ENCODE measurements at places on chromosomes 6 and 20.

GRCh38 chr6:148345176-148345575 is 2.5 kb downstream of the SASH1 start:
- no peak for DNase-seq

DNA sequence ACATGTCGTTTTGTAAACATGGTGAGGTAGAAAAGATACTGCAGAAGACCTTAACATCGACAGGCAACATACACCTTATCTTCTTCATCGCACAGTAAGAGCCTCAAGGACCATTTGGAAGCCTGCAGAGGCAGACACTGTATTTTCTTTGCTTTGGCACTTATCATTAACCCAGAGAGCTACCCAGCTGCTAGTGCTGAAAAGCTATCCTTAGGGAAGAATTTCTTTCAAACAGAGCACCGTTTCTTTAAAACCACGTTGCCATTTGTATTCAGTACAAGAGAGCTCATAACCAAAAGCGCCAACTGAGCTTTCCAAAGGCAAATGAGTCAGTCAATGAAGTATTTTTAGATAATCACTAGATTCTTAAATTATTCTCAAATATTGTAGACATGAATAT is 306.6 kb downstream of the EPM2A start:
- DNase-seq, result no peak

DNA sequence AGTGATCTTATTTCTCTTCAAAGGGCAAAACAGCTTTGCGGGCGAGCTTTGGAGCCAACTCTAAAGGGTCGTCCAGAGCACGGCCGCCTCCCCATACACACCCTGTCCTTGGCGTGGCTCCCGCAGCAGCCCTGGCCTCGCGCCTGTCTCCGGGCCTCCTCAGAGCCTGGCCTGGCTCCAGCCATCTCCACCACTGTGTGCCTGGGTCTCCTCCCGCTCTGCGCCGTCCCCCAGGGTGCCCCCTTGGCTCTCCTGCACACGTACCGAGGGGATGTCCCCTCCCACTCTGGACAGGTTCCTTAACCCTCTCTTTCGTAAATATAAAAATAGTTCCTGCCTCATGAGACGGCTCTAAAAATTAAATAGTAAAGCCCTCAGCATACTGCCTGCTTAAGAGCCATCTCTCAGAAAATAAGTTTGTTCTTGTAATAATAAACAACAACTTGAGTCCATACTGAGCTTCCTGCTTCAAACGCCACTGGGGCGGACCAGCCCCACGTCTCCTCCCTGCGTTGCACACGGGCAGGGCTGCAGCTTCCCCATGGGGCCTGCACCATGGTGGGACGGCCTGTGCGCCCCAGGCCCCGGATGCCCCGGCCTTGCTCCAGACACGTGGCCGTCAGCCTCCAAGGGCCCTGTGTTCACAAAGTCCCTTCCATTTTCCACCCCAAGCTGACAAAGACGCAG is 226.2 kb downstream of the TTLL2 start:
- no peak for DNase-seq

DNA sequence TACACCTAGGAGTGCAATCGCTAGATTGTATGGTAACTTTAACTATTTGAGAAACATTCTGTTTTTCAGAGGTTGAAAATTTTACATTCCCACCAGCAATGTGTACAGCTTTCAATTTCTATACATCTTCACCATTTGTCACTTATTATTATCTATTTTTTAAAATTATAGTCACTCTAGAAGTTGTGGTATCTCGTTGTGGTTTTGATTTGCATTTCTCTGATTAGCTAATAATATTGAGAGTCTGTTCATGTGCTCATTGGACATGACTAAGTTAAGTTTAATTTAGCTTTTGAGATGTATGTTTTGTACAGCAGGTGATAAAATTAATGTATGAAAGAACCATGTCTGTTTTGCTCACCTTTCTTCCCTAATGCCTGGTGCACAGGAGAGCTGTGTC is 34.8 kb upstream of the PLCB1 start:
- DNase-seq, result no peak

GRCh38 chr6:4341078-4341797 is 205.9 kb upstream of the ECI2 start:
- no peak for DNase-seq

GRCh38 chr20:44692932-44693480 is 22.2 kb upstream of the CCN5 start:
- no peak for DNase-seq

GRCh38 chr6:10520468-10520867 is 683 bp upstream of the GCNT2 start:
- no peak for DNase-seq

- no peak for DNase-seq
Measured at GRCh38 chr6:27608916-27609883, 136.3 kb upstream of the ZNF184 start.

- peak; percentile 47 for DNase-seq
Measured at GRCh38 chr6:39189915-39190544, 39.2 kb downstream of the KCNK5 start.

DNA sequence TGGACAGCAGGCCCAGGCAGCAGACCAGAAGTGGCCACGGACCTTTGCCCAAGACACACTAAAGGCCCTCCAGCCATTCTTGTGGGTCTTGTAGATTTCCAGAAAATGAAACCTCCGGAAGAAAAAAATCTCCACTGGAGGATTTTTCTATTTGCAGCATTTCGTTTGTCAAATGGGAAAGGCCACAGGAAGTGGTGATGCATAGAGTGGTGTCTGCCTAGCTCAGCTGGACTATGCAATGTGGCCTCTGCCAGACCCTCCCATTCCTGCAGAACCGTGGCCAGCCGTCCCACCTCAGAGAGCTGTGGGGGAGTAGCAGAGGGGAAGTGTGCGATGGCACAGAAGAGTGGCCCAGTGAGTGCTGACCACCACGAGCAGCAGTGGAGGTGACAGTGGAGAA is 24.0 kb upstream of the INSM1 start:
- no peak for DNase-seq

GRCh38 chr20:21681234-21681921 is 24.1 kb upstream of the PAX1 start:
- DNase-seq, result no peak

- no peak for DNase-seq
Measured at GRCh38 chr6:105902401-105903031, 183.6 kb upstream of the PRDM1 start.

GRCh38 chr6:139392794-139393193 is 18.3 kb upstream of the CITED2 start:
- no peak for DNase-seq

DNA sequence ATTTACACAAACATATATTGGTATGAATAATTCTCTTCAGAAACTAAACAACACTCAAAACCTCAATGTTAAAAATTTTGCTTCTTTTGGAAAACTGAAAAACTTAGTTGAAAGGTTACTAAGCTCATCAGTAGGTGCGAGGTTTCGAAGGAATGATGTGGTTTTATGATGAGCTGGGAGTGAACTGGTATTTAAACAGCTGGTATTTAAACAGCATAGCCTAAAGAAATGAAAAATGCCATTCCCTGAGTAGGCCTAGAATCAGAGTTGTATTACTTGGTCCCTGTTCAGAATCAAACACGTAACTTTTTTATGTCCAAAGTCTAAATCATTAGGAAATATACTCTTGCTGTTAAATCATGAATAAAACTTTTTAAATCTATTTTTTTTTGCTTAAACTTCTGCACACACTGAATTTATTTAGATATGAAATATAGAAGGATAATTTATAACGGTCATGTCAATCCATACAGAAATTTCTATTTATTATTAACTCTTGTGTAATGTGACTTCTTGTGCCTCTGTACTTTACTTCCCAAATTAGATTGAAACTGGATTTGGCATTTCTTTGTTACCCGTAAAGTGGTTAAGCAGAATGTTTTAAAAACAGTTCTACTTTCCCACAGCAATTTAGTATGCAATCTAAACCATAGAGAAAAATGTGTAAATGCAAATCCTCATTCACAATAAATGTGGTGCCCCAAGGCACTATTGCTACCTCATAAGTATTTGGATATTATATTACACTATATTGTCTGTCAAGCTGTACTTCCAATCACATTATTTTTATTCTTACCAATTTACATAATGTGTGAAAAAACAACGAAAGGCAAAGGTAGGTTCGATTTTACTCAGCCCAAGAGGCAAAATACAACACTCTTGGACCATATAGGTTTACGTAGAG is 124.1 kb downstream of the HS3ST5 start:
- DNase-seq, result no peak

DNA sequence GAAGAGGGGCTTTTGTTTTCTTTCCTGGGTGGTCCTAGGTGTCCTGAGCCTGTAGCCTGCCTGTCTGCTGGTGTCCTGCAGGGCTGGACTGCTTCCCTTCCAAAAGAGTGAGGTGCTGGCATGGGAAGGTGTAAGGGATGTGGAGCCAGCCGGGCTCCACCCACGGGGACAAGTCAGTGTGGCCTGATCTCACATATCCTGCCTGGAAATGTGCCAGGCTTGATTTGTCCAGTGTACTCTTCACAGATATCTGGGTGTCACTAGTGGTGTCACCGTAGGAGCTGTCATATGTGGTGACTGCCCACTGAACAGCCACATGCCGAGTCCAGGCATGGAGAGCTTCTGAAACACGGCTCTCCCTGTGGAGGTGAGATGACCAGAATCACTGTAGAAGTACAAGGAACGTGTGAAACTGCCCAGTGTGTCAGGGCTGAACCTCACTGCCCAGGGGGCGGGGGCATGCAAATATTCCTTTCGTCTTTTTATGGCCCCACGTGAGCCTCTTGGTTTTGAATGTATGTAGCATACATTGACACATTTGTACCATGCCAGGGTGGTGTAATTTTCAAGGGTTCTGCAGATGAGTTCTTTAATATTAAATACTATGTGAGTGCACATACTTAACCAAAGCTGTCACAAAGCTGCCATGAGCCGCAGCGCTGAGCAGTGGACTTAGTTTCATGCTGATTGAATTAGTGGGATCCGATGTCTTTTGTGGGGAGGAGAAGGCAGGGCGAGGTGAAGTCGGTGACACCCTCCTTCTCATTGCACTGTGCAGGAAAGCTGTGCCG is 55.8 kb downstream of the CDH4 start:
- DNase-seq, result no peak

- no peak for DNase-seq
Measured at GRCh38 chr6:34229877-34230276, 6.8 kb upstream of the HMGA1 start.

DNA sequence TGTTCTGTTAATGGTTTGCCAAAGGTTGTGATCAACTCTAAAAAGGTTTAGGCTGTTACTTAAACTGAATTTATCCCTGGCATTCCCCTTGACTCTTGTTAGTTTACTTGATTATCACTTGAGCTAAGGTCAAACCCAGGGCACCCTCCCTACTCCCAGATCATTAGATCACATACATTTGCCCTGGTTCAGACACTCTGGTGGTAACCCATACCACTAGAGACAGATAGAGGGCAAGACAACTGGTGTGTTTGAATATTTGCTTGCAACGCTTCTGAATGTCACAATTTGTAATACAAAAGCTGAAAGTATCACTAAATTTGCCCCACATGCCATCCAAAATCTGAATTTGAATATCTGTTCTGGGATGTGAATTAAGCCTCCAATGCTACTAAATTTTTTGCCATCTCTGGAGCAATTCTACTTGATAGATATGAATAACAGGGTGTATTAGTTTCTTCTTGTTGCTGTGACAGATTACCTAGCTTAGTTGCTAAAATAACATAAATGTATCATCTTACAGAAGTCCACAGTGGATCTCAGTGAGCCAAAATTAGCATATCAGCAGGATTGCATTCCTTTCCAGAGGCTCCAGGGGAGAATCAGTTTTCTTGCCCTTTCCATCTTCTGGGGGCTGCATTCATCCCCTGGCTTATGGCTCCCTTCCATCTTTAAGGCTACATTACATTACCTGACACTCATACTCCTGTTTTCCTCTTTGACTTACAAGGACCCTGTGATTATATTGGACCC is 45.4 kb downstream of the FIG4 start:
- DNase-seq, result no peak

- no peak for DNase-seq
Measured at GRCh38 chr6:113385020-113385431, 472.1 kb upstream of the MARCKS start.

DNA sequence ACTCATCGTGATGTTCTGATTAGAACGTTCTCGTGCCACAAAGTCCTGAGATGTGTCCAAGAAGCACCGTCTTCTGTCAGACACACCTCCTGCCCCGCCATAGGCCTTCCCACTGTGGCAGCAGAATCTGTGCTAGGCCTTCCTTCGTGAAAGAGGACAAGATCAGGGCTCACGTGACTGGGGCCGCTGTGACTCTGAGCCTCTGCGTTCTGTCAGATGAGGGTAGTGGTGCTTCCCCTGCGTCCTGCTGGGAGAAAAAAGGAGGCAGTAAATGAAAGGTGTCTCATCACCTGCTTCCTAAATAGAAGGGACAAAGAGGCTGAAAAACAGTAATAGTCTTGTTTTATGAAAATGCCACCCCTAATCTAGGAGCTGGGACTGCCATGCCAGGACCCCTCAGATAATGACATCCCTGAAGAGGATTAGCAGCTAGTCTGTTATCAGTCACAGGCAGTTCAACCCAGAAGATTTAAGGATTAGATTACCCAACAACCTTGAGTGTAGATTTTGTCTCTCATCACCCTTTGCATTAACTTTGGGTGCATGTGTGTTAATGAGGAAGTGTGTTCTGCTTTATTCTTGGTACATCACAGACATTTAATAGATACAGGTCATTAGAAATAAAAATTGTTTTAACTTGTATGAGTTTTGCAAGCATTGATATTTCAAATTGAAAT is 4.1 kb downstream of the DNAJC5 start:
- no peak for DNase-seq
